Right forelimb (tissue), 1 donor: ENCODE measurements at places on chromosomes 3 and 15.
A peak's percentile ranks its signal among the peaks of the same experiment; 100 is the strongest.

- DNase-seq = no peak
Measured at GRCh38 chr3:150607267-150608065, 4.3 kb downstream of the SELENOT start.

- no peak for DNase-seq
Measured at GRCh38 chr3:197882586-197882985, 67.4 kb upstream of the RPL35A start.

DNA sequence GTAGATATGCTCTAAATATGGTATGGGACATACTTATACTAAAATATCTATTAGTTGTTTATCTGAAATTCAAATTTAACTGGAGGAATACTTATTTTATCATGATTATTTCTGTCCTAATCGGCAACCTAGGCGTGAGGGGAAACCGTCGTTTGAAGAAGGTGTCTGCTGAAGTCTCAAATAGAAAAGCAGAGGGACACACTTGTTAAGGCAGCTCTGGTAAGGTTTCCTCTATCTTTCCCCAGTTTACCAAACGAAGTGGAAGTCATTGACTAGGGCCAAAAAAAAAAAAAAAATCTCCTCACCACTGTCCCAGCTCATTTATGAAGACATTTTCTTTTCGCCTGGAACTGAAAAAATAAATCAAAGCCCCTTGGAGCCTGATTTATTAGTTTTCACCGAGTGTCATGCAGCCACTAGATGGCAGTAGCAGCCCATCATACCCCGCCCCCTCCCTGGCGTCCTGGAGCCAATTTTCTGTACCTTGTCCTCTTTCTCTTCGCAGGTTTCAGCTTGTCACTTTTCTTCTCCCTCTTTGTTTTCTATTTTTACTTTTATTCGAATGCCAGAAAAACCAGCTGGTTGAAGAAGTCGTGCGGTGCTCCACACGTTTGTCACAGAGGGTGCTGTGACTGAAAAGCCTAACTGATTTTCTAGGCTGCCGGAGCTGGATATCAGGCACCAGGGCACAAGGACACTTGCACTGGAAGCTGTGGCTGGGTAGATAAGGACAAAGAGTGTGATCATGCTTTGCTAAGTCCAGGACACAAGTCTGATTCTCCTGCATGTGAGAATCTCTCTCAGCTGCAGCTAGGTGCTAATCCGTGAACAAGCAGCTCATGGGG is 238.7 kb downstream of the ZPLD1 start:
- DNase-seq = peak; percentile 83

DNA sequence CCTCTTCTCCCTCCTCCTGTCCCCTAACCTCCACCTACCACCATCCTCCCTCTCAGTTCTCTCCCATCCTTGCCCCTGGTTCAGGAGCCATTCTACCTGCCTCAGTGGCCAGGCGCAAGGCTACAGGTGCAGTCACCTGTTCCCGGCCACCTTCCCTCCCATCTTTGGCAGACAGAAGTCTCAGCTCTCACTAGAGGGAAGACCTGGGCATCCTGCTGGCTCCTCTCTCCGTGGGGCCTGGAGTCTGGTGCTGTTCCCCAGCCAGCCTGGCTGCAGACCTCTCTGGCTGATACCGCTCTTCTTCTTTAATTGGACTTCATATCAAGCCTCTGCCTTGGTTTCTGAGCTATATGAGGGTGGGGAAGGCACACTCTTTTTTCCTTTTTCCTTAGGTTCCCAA is 53.0 kb upstream of the SLC6A1 start:
- DNase-seq = no peak

GRCh38 chr3:38210141-38210757 is 44.9 kb downstream of the OXSR1 start:
- DNase-seq = no peak

- DNase-seq = no peak
Measured at GRCh38 chr3:185716436-185717108, 108.3 kb downstream of the IGF2BP2 start.

- no peak for DNase-seq
Measured at GRCh38 chr3:48826451-48826850, 21.2 kb downstream of the PRKAR2A start.

DNA sequence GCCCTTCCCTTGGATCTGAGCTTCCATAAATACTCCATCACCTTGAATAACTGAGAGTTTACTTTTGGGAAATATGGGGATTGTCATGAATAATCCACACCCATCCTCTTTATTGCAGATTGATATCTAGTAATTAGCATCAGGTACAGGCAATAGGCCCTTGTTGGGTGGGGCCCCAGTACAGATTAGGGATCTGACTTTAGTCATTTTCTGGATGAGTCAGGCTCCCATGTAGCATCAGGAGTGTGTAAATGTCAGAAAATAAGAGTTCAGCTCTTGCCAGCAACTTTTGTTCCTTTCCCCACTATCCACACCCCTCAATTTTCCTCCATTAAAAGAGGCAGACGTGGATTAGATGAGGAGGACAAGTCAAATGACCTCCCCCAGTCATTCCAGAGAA is 17.7 kb upstream of the SNRK start:
- no peak for DNase-seq

- no peak for DNase-seq
Measured at GRCh38 chr3:126391631-126392030, 3.1 kb upstream of the CFAP100 start.

DNA sequence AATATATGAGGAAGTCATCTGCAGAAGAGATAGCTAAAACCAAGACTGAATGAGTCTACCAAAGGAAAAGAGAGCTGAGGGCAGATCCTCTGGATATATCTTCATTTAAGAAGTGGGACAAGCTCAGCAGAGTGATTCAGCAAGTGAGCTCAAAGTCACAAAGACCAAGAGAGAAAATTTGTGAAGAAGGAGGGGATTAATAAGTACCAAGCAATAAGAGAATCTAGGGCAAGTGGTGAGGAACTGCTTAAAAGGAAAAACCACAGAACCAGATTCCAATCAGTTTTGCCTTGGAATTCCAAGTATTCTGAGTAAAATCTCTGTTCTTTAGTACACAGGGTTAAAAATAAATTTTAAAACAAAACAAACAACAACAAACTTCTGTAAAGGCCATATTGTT is 3.6 kb downstream of the EHHADH start:
- no peak for DNase-seq

- no peak for DNase-seq
Measured at GRCh38 chr3:135869439-135870105, 96.0 kb upstream of the PPP2R3A start.

- DNase-seq = no peak
Measured at GRCh38 chr15:70190965-70191364, 93.2 kb upstream of the TLE3 start.

DNA sequence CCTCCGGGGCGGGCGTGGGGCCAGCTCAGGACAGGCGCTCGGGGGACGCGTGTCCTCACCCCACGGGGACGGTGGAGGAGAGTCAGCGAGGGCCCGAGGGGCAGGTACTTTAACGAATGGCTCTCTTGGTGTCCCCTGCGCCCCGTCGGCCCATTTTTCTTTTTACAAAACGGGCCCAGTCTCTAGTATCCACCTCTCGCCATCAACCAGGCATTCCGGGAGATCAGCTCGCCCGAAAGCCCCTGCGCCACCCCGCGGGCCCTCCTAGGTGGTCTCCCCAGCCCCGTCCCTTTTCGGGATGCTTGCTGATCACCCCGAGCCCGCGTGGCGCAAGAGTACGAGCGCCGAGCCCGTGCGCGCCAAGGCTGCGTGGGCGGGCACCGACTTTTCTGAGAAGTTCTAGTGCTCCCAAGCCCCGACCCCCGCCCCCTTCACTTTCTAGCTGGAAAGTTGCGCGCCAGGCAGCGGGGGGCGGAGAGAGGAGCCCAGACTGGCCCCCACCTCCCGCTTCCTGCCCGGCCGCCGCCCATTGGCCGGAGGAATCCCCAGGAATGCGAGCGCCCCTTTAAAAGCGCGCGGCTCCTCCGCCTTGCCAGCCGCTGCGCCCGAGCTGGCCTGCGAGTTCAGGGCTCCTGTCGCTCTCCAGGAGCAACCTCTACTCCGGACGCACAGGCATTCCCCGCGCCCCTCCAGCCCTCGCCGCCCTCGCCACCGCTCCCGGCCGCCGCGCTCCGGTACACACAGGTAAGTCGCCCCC is at the start of gene THBS1:
Gene THBS1 (plus strand): TSS at position 595 of the 757 bp plus-strand sequence. CDS start 779 bp downstream, outside the sequence.
- peak; percentile 98 for DNase-seq
